NCI-H526 treated with DMSO at 0.1 percent for 48 hours (cell line): ENCODE measurements at places on chromosomes 3 and 15.

GRCh38 chr3:119856695-119857094, 74.8 kb downstream of the NR1I2 start:
- DNase-seq, result no peak

DNA sequence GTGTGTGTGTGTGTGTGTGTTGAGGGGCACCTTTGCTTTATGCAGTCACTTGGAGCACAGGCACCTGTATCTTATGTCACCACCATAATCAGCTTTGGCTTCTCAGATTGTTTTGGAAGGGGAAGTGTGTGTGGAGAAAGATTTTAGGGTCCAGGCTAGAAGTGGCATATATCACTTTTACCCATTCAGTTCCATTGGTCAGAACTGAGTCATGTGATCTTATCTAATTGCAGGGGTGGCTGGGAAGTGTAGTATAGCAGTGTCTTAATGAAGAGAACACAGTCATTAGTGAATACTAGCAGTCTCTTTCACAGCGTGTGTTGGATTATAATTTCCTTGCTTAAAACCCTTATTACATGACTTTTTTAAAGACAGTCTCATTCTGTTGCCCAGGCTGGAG, 20.6 kb downstream of the NCK1 start:
- DNase-seq, result no peak

DNA sequence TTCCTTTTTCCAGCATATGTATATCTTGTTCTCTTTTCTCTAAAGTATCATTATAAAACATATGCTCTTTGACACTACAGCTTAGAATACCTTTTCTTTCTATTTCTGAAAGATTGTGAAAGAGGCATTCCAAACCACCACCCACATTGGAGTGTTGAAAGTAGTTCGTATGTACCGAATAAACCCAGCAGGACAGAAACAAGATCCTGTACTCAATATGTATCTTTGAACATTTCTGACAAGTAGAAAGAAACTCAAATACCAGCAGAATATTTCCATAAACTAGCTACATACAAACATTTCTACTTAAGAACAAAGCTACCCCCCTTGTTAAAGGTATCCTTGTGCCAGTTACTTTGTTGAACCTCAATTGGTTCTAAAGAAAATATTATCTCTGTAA, 415.3 kb upstream of the ALCAM start:
- DNase-seq, result no peak

DNA sequence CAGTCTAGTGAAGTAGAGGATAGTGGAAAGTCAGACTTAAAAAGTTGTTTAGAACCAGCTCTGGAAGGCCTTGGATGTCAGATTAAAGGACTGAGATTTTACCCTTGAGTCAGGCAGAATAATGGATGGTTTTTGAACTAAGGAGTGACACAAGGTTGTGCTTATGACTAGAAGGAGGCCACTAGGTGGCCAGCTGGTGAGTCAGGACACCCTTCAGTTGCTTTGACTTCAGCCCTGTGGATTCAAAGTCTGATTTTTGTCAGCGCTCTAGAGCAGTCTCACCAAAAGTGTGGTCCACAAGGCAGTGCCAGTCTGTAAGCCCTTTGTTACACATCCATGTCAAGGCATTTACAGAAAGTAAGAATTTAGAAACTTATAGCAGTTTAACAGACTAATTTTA, 3.8 kb upstream of the GABPB1 start:
- no peak for DNase-seq

- DNase-seq, result peak; percentile 13
These were observed 76.5 kb downstream of the MYO1E start for GRCh38 chr15:59296181-59296617.

GRCh38 chr15:70947351-70948335, 55.0 kb downstream of the LRRC49 start:
- DNase-seq, result no peak

DNA sequence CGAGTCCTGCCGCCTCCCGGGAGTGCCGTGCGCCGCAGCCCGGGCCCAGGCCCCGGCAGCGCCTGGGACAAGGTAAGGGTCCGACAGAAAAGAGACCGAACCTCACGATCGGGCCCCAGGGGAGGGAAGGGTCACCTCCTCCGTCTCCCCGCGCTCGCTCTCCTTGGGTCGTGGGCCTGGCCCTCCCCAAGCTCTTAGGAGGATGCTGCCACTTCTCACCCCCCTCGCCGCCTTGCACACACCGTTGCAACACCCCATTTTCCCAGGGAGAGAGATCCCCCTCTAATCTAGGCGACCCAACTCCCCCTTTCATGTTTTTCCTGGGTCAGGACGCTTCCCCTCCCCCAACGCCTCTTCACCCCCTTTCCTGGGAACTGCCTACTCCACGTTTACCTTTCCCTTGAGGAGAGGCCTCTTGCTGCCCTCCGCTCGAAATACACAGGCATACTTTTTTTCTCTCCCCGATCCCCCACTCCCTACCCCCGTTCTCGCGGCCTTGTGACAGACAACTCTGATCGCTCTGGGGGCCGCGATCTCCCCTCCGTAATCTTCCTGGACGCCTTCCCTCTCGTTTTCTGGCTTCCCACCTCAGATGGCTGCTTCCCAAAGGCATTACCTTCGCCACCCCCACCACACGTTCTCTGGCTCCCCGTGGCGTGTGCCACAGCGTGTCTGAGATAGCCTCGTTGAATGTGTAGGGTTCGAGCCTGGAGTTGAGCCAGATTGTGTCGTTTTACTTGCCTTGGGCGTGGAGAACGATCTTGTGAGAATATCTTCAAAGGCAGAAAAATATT, 688 bp downstream of the SETD5 start:
- no peak for DNase-seq

GRCh38 chr3:137332297-137332696, 374.5 kb downstream of the IL20RB start:
- DNase-seq, result no peak

DNA sequence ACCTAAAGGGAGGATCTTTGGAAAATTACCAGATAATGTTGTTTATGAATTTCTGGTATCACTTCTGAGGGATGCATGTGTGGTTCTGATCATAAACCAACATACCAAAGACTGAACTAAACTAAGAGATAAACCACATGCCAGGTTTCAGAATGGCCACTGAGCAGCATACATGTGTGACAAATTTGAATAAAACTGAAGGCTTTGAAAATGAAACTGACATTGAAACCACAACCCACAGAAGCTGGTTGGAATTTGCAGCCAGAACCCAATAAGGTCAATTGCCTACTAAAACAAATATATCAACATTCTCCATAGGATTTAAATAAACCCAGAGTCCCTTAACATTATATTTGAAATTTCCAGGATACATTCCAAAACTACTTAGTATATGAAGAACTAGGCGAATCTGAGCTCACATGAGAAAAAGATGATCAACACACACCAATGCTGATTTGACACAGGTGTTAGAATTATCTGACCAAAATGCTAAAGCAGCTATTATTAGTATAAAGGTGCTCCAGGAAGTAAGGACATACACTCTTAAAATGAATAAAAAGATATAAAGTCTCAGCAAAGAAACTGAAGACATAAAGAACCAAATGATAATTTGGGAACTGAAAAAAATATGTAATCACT, 125.0 kb downstream of the ZNF280D start:
- DNase-seq, result no peak

DNA sequence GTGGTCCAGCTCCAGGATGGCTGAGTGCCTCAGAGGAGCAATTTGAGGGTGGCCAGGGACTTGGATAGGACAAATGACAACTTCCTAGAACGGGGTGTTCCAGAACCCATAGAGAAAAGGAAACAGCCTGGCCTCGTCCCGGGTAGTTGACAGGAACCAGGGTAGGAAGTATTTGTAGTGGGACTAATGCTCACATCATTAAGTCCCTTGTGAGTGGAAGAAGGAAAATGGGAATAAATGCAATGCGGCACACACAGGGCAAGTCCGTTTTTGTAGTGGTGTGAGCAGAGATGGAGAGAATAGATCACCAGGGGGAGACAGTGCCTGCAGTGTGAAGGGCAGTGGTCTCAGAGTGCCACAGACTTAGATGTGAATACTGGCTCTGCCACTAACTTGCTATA, 19.6 kb downstream of the TIMP4 start:
- DNase-seq, result no peak

DNA sequence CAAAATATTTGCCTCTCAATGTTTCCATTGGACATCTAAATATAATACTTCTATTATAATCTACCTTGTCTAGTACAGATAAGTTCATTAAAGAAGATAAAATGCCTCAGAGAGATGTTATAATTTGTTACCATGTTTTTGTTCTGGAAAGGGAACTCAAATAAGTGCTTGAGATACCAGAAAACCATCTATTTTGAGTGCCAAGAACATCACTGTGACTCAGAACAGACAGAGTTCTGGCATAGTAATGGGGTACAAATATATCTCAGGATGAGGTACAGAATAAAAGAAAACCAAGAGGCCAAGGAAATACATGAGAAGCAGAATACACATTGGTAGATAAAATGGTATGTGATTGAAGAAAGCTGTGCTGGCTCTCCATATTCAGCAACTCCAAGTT, 58.9 kb downstream of the IMPG2 start:
- DNase-seq, result no peak

GRCh38 chr3:51434746-51435327, 43.8 kb downstream of the RBM15B start:
- peak; percentile 39 for DNase-seq

DNA sequence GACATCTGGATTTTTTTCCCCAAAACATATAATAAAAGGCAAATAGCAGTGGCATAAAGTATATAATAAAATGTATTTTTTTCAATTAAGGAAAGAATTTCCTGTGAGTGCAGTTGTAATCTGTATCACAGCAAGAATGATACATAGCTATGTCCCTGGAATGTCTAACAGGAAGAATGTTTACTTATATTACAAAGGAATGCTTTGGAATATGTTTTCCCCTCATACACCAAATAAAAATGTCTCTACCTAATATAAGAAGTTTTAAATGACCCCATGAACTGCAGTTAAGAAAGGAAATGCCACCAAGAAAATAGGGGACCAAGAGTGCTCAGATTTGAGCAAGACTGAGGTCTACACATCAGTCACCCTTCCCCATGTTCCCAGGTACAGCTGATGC, 38.0 kb upstream of the ATP11B start:
- DNase-seq, result no peak

- no peak for DNase-seq
These were observed 398.1 kb downstream of the NSUN3 start for GRCh38 chr3:94460931-94461330.

GRCh38 chr15:84400820-84401219, 165.2 kb downstream of the GOLGA6L4 start:
- DNase-seq, result no peak

- DNase-seq, result no peak
These were observed 9.5 kb downstream of the TBC1D21 start for GRCh38 chr15:73882761-73883419.

DNA sequence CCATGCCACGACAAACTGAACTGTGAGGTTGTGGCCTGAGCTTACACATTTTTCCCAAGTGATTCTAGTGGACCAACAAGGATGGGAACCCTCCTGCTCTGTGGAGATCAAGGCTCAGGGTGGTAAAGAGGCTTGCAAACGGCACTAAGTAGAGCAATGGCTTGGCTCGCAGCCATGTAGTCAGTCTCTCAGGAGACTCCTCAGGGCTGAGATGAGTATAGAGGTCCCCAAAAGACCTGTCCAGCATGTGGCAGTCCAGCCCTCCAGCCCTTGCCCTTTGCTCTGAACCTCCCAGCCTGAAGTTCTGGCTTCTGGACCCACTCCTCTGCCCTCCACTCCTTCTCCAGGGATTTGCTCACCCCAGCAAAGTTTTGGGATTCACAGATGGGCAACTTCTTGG, 8.3 kb upstream of the CAMP start:
- no peak for DNase-seq

DNA sequence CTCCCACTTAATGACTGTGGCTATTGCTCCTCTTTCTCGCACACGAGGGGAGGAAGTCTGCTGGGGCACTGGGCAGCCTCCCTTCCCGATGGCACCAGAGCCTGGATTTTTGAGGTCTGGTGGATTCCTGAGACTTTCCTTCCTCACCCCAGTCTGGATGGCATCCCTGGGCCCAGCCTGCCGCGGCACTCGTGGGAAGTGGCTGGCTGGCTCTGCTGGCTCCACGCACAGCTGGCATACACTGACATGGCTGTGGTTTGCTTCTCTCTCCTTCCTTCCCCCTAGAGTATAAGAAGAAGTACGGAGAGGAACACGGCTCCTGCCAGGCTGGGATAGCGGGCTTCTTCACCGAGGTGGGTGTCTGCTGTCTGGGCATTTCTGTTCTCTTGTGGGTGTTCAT, 319.8 kb upstream of the LRRFIP2 start:
- DNase-seq, result no peak

DNA sequence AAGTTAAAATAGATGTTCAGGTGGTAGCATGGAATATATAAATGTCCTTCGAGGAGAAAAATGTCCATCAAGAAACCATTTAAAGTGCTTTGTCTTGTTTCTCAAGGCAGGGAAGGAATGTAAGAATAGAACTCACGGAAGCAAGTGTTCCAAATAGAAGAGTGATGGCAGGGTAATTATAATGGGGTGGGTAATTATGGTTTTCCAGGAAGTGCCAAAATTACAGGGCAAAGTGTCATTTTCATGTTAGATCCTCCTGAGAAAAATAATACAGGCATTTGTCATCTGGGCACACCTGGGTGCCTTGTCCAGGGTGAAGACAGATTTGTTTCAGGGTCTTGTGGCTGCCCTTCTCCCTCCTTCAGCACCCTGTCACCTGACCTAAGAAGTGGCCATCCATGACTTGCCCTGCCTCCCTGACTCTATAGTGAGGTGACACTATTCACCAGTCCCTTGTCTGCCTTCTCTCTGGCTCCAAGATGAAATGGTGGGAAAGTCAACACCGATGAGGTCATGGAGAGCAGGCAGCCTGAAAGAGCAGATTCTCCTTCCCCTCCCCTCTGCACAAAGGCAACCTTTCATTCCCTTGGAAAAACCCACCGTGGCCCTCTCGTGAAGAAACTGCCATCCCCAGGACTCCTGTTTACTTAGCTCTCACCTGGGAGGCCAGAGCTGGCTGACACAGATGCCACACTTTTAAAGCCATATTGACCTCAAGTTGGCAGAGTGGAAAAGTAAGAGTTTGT, 45.1 kb upstream of the AMOTL2 start:
- DNase-seq, result no peak

DNA sequence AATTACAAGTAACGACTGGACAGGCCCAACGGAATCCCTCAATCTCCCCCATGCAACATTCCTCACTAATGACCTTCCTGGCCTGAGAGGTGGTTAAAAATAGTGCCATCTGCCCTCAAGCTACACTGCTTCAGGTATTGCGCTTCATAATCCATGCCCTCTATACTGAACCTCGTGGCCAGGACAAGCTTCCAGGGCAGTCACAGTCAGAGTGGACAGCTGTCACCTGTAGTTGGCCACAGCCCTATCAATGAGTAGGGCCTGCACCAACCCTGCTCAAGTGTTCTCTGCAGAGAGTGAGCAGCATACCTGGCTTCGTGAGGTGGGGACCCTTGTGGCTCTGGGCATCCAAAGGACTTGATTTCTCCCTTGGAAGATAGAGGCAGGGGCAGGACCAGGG, 46.9 kb upstream of the SEMA4B start:
- no peak for DNase-seq
